Naive thymus-derived CD4-positive, alpha-beta T cell (primary cell): ENCODE measurements at places on chromosomes 2 and 18. TPM values are rescaled to one million over a fixed set of nuclear protein-coding genes. Genes with fewer than 3 reads are reported as not detected.

The ANKAR gene
- 4.3 and 4.7 TPM in 2 replicates for total RNA-seq

The SEPTIN10 gene
- 5.0 TPM for total RNA-seq

The DCC gene
- total RNA-seq = not detected

The SLC4A5 gene
- total RNA-seq = 20.8 TPM

The PKDCC gene
- total RNA-seq = not detected

- no peak overlapping the region for H3K27ac ChIP-seq
- no peaks in the 10 kb centered on the region for H3K4me1 ChIP-seq
- DNase-seq = no peak
- no peak overlapping the region for H3K4me3 ChIP-seq
Measured at GRCh38 chr2:107817378-107817777, 9.3 kb upstream of the RGPD4 start.

DNA sequence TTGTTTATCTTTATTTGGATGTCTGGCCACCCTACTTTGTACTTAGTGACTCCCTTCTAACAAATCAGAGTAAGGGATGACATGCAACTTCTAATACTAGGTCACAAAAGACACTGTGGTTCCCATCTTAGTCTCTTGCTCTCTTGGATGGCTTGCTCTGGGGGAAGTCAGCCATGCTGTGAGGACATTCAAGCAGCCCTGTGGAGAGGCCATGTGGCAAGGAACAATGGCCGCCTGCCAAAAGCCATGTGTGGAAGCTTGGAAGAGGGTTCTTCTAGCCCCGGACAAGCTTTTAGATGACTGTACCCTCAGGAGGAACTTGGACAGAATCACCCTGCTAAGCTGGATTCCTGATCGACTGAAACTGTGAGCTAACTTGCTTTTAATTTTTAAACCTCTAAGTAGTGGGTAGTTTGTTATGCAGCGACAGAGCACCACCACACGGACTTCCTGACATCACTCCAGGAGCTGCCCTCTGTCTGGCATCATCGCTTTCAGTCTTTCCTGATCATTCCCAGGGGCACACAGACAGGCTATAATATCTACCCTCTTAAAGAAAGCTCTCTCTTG lies 116.8 kb upstream of the ODC1 start:
- no peak for DNase-seq
- no peaks in the 10 kb centered on the region for H3K36me3 ChIP-seq
- H3K27me3 ChIP-seq = no peaks in the 10 kb centered on the region
- no peak overlapping the region for H3K4me3 ChIP-seq
- H3K27ac ChIP-seq = no peak overlapping the region
- no peaks in the 10 kb centered on the region for H3K4me1 ChIP-seq

DNA sequence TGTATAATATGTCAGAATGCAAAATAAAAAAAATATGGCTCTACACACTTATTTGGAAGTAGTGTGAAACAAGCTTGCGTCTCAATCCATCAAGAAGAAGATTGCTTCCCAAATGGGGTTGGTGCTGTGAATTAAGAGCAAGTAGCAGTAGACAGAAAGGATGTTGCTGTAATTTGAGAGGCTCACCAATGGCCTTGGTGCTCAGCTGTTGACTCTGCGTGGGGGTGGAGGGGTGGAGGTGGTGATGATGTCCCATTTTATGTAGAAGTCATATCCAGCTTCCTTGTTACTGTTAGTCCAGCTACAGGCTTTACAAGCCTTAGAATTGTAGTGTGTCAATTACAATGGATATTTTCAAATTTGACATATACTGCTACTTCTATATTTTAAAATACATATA lies 223.4 kb upstream of the RND3 start:
- no peaks in the 10 kb centered on the region for H3K4me1 ChIP-seq
- H3K27me3 ChIP-seq = no peaks in the 10 kb centered on the region
- DNase-seq = no peak
- no peak overlapping the region for H3K27ac ChIP-seq

GRCh38 chr2:143498496-143498895 lies 369.3 kb downstream of the ARHGAP15 start:
- H3K4me3 ChIP-seq = no peak overlapping the region
- DNase-seq = no peak
- H3K27ac ChIP-seq = no peak overlapping the region
- H3K36me3 ChIP-seq = no peaks in the 10 kb centered on the region
- no peaks in the 10 kb centered on the region for H3K27me3 ChIP-seq
